HS-5 (cell line): ENCODE measurements at places on chromosomes 12 and 14.
A peak's percentile ranks its signal among the peaks of the same experiment; 100 is the strongest.

GRCh38 chr12:43332977-43333640 is 218.9 kb downstream of the ADAMTS20 start:
- no peak for DNase-seq

- no peak for DNase-seq
Measured at GRCh38 chr14:98168211-98168985, 1103.6 kb downstream of the BCL11B start.

DNA sequence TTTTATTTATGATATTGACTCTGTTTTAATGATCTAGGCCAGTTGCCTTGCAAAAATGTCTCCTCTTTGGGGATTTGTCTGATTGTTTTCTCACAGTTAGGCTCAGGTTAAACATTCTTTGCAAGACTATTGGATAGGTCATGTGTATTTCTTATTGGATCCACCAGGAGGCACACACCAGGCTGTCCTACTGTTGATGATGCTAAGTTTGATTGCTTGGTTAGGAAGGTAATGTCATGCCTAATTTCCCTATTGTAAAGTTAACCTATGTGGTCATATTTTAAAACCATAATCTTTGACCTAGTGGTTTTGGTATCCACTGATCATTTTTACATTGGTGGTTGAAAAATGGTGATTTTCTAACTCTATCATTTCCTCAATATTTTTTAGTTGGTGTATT is 137.1 kb downstream of the BRMS1L start:
- no peak for DNase-seq

GRCh38 chr12:95473231-95473883 is 595 bp upstream of the METAP2 start:
- peak; percentile 29 for DNase-seq

DNA sequence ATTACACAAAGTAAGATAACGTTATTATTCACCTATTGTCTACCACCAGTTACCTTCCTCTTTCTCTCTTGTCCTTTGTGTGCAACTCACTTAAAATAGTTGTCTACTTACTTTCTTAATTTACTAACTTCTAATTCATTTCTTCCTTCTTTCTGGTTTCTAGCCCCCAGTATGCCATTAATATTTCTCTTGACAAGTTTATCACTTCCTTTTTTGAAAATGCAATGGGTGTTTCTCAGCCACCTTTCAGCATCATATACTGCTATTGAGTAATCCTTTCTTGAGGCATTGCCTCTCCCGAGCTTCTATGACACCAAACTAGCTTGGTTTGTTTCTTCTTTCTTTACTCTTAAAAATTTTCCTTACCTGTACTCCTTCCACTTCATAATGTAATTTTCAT is 633.6 kb downstream of the TMTC2 start:
- no peak for DNase-seq
